Stimulated activated CD8-positive, alpha-beta memory T cell treated with anti-CD3 and anti-CD28 coated beads, Interleukin-12 subunit alpha, Interleukin-12 subunit beta, amount 100 ng/mL, for 4 hours (primary cell): ENCODE measurements at places on chromosomes 4 and X.

- DNase-seq: no peak
Observed at GRCh38 chr4:40630335-40631021, 814 bp upstream of the RBM47 start.

DNA sequence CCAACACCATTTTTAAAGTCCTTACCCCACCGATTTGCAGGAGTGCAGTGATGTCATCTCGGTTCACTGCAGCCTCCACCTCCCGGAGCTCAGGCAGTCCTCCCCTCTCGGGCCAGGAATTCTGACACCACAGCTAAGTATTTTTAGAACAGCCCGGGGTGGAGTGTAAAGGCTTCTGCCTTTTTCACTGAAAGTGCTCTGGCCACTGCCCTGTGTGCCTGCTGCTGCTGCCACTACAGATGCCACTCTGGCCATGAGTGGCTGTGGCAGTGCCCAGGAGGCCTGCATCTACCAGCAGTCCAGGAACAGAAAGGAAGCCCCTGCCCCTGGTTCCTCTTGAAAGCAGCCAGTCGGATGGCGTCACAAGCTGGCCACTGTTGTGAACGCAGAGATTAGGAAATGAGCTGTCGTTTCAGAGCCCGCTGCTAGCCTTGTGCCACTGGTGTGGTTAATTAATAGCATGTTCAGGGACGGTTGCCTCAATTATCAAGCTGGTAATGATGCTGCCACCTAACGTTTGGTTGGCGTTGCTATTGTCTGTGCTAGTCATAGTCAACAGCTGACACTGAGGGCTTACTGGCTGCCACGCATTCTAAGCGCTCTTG is 23.6 kb upstream of the TBC1D14 start:
- no peak for DNase-seq

DNA sequence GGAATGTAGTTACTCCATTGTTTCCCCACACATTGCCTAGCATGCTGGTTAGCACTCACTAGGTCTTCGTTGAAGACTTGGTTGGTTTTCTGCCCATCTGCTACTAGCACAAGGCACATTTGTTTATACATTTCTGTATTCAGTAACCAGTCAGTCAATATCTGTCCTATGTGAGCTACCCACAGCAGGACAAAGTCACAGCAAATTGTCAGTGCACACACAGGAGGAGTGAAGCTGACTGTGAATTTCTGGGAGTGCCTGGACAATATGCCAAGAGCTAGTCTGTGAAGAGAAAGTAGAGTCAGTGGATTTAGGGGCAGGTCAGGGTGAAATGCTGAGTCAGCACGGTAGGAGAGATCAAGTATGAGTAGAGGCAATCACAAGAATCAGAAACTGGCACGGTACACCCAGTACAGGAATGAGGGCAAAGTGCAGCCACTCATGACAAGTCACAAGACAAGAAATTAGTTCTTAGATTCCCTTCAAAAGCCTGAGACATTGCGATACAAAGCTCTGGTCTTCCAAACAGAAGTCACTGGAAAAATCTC is 1049.8 kb upstream of the POU3F4 start:
- DNase-seq: no peak

DNA sequence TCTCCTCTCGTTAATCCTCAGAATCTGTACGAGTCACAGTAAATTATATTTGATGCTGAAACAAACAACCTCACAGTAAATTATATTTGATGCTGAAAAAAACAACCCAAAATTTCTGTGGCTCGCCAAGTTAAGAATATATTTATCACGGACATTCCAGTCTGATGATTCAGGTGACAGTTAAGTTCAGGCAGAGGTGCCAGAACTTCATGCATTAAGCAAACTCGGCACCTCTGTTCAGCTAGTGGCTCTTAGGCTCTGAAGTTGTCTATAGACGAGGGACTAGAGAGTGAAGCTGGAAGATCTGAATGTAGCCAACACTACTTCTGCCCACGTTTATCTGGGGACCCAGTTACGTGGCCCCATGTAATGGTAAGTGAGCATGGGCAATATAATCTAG is 132.2 kb upstream of the AGA start:
- no peak for DNase-seq

- no peak for DNase-seq
Observed at GRCh38 chrX:120739300-120739699, 109.4 kb upstream of the C1GALT1C1 start.

GRCh38 chrX:8927066-8927635 is 106.8 kb downstream of the FAM9B start:
- no peak for DNase-seq

DNA sequence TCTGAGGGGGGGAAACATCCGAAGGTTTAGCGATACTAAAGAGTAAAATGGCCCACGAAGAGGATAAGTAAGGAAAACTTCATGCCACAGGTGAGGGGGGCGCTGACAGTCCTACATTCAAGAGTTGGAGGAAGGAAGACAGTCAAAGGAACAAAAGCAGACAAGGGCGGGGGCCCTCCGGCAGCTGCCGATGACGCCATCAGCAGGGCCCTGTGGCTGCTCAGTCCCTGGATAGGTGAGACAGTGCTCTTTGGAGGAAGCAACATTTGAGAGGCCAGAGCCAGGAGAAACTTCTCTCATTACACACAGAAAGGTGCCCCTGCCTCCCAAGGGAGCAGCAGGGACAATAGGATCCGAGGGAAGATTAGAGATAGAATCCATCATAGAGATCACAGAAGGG is 41.5 kb downstream of the RAB40AL start:
- no peak for DNase-seq

- no peak for DNase-seq
Observed at GRCh38 chr4:188107931-188108843, 1.2 kb downstream of the TRIML2 start.

DNA sequence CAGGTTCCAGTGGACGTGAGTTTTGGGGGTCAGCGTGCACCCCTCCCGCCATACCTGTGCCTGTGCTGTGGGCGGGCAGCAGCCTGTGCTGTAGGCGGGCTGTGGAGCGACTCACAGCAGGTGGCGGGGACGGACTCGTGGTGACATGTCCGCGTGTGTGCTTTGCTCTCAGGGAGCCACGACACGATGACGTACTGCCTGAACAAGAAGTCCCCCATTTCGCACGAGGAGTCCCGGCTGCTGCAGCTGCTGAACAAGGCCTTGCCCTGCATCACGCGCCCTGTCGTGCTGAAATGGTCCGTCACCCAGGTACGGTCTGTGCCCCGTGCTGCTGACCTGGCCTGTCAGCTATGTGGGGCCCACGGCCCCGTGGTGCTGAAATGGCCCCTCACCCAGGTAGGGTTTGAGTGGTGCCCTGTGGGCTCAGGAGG is 7.4 kb downstream of the PLCXD1 start:
- no peak for DNase-seq

GRCh38 chr4:189255636-189256035 is 685.0 kb upstream of the FRG1 start:
- no peak for DNase-seq

DNA sequence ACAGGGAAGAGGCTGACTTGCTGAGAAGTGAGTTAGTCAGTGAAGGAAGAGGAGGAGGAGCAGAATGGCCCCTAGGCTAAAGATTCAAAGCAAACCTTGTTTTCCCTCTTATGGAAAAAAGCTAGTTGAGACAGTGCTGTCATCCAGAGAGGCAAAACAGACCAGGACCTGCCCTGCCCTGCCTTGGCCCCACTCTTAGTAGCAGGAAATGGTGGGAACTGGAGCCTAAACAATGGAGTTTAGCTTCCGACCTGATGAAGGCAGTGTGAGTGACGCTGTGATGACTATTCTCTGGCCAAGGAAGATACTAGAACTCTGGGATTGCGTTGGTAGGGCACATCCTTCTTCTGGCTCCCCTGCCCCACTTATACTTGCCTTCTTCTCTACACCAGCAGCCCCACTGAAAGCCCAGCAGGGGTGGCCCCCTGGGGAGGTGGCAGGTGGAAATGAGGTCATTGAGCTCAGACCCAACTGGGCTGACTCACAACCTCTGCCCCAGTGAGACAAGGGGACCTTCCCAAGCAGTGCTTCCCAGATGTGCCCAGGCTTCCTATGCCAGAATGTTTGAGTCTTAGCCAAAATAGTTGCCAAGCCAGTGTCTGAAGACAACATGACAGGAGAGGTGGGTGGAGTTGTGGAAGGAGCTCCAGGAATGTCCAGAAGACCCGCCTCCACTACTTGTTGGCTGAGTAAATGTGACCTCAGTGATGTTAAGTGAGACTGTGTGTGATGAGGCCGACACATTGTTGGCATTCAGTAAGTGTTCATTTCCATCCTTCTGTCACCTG is 38.8 kb downstream of the MSN start:
- peak; percentile 41 for DNase-seq

DNA sequence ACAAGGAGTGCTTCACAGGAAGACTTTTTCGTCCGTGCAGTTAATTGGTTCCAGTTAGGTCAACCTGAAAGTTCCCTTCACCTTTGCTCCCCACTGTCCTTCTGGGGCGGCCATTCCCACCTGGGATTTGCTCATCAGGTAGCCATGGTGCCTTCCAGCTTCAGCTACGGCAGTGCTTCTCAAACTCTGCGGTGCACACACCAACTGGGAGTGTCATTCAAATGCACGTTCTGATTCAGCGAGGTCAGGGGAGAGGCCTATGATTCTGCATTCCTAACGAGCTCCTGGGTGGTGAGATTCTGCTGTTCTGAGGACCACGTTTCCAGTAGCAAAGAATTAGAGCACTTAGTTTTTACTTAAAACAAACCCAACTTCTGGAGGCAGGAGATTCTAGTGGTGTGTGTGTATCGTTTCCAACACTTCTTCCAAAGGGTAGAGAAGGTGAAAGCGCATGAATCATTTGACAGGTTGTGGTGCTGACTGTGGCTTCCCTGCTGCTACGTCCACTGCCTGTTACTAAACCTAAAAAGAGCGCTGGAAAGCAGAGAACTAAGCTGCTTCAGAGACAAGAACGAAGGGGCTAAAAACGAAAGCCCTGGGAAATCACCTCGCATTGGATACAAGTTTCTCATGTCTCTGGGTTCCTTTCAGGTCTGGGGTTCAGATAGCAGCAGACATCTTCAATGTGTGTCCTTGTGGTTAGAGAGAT is 4.7 kb upstream of the HELT start:
- DNase-seq: no peak

DNA sequence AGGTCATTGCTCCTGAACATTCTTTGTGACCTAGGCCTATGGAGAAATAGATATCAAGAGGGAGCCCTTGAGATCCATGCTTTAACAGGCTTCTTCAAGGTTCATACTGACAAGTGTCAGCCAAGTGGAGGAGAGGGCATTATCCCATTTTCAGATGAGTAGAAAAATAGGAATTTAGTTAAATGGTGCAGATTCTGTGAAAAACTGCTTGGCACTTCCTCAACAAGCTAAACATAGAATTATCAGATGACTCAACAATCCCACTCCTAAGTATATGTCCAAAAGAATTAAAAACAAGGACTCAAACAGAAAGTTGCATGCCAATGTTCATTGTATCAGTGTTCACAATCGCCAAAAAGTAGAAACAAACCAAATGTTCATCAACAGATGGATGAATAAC is 43.8 kb upstream of the KCNIP4 start:
- DNase-seq: no peak

- DNase-seq: no peak
Observed at GRCh38 chr4:123110685-123111084, 188.3 kb upstream of the NUDT6 start.

DNA sequence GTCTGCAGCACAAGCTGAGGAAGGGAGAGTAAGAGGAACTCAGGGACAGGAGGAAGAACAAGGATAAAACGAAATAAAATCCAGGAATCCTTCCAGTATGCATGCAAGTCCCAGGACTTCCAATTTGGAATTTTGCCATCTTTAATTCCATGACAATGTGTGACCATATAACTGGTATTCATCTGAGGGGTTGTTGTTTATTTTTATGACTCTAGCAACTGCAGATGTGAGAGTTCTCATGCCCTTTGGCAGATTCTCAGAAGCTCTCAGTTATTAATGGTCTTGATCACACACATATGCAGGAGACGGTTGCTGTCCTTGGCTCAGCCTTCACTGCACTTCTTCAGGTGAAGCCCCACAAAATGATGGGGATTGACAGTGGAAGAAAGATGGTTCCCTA is 148.2 kb downstream of the SMIM20 start:
- no peak for DNase-seq

GRCh38 chr4:54359919-54360650 is 131.0 kb downstream of the PDGFRA start:
- no peak for DNase-seq

- no peak for DNase-seq
Observed at GRCh38 chr4:165472943-165473676, 94.3 kb downstream of the CPE start.

DNA sequence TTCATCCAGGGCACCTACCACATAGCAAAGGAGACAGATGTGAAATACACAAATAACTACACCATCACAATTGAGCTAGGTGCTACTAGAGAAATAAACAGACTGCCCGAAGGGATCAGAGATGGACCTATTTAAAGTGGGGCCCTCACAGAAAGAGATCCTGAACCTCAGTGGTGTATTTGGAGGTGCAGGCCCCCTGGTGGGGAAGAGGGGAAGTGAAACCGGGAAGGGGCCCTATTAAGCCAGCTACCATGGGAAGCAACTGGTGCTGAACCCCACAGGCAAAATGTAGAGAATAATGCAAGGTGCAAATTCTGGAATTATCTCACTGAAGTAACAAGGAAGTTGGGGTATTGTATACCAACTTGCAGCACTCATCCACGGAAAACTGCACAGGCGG is 78.6 kb upstream of the FAM9A start:
- DNase-seq: no peak

DNA sequence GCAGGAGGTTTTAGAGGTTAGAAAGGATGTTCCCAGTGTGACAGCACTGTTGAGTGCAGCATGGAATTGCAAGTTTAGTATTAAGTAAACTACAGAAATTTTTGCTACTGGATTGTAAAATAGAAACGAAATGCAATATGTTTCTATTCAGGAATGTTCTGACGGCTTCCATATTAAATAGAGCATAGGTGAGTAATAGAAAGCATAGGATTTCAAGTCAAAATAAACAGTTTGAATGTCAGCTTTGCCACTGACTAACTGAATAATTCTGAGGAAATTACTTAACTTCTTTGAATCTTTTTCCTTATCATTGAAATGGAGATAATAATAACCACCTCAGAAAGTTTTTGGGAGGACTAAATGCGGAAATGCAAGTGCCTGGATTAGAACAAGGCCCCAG is 331.9 kb upstream of the GK2 start:
- no peak for DNase-seq

- DNase-seq: no peak
Observed at GRCh38 chr4:152828122-152828521, 48.4 kb downstream of the ARFIP1 start.

GRCh38 chr4:127634181-127634580 is 1.4 kb downstream of the INTU start:
- DNase-seq: no peak

- no peak for DNase-seq
Observed at GRCh38 chrX:110531873-110532580, 173.4 kb downstream of the RTL9 start.

DNA sequence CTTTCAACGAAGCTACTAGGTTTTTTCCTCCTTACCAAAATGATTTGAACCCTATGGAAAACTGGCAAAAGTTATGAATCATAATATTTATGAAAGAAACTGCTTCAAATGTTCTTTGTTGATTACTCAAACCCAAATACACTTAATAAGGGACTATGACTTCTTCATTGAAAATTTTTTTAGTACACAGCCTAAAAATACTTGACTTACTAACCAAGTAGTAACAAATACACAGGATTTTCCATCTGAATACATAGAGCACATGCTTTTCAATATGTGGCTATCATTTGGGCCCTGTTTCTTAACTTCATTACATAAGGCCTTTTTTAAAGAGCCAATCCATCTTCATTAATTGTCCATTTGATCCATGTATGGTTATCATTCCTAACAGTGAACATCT is 171.5 kb downstream of the FBXW7 start:
- no peak for DNase-seq
